ENCODE measurements at places on chromosomes 3 and 15.

DNA sequence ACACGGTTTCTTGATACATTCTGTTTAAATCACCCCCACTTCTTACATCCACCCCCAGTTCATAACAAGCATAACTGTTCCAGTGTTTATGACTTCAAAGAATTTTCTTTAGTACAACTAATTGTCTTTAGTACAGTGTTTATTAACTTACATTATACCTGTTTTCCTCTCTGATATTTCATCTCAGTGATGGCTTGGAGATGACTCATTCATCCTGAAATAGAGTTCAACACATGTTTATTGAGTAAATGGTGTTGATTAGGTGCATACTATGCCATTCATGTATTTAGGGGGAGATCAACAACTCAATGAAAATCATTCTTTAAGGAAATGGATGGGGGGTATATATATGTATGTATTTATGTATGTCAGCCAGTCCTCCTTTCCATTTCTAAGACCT is 21.7 kb upstream of the UTS2B start:
- DNase-seq = peak; percentile 62

DNA sequence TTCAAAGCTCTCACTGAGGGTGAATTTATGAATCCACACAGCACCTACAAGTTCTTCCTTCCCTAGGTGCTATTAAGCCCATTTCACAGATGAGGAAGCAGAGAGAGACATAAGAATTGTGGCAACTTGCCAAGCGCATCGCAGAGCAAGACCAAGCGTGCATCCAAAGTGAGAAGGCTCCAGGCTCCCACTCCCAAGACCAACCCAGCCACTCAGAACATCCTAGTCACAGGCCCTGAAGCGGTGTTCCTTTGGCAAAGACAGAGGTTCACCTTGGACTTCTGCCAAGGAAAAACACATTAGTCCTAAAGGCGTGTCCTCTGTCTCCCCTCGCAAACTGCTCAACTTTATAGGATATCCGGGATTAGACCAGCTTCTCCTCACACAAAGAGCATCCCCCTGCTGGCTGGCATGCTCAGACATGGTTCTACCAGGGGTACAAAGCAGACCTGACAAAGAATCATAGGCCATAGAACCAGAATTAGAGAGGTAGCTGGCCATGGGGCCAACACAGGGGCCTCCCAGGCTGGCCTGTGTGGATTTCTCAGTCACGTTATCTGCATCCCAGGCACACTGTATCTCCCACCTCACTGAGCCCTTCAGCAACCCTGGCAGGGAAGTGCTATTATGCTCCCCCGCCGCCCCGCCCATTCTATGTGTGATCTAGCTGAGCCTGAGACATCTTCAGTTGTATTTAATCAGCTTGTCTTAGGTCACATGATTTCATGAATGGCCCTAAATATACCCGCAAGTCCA is 160.2 kb downstream of the FOXP1 start:
- DNase-seq = peak; percentile 98

DNA sequence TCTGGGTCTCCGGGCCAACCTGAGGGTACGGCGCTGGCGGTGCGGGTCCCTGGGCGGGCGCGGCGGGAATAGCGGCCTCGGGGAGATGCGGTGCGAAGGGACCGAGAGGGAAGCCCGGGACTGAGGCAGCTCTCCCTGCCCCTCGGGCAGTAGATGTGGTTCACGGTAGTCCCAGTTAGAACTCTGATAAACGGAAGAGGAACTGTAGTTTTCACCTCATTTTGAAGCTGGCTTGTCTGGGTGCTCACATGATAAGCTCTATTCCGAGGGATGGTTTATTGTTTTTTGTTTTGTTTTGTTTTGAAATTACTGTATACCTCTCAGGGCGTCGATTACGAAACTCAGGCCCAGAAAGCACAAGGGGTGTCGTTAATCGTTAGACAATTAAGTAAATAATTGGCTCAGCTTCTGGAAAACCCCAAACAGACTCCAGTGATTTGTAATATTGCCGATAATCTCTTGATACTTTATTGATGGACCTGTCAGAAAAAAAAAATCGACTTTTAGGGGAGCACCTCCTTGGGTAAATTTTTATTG is 413 bp downstream of the NUSAP1 start:
- peak; percentile 49 for DNase-seq

- no peak for DNase-seq
Measured at GRCh38 chr3:31181661-31182060, 287.2 kb upstream of the GADL1 start.

- DNase-seq = no peak
Measured at GRCh38 chr3:42714171-42714852, 11.7 kb upstream of the HHATL start.

- DNase-seq = peak; percentile 41
Measured at GRCh38 chr15:41621200-41622193, 38.7 kb upstream of the MGA start.

GRCh38 chr15:68821841-68822381 is 1.2 kb upstream of the ANP32A start:
- DNase-seq = peak; percentile 82

DNA sequence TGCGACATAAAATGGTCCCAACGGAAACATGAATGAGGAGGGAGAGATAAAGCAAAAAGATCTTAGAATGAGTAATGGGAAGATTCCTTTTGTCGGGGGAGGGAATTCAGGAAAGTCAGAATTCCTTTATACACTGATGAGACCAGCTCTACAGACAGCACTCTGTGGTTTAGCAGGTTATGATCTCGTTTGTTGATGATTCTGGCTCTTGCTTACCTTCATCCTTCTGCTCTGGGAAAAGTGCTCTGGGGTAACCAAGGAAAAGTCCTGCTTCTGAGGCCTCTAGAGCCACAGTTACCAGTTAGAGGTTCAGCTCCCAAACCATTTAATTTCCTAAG is 150.7 kb upstream of the NR2E3 start:
- DNase-seq = peak; percentile 7

- no peak for DNase-seq
Measured at GRCh38 chr3:86379280-86379679, 611.7 kb downstream of the VGLL3 start.

DNA sequence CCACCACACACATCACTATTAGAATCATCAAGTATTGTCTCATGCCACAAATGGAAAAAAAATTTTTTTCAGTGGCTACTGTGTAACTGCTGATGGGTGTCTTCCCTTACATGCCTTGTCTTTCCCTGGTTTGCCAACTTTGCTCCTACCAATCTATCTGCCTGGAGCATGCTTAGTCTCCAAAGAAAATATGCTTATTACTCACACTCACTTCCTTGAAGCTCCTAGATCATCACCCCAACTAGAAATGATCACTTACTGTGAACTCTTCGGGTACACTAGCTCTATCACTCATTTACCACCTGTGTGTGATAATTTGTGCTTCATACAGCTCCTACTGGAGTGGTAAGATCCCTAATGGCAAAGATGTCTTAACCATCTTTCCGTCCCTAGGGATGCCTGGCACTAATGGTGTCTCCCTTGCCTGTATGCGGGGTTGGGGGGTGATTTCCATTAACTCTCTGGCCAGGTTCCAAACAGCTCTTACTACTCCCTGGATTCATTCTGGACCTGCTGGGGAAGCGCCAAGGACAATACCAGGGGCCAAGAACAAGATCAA is 799 bp downstream of the VPS33B start:
- DNase-seq = peak; percentile 67

- DNase-seq = no peak
Measured at GRCh38 chr3:69288161-69288895, 97.6 kb downstream of the FRMD4B start.

- DNase-seq = no peak
Measured at GRCh38 chr3:150073031-150073430, 102.3 kb upstream of the PFN2 start.

DNA sequence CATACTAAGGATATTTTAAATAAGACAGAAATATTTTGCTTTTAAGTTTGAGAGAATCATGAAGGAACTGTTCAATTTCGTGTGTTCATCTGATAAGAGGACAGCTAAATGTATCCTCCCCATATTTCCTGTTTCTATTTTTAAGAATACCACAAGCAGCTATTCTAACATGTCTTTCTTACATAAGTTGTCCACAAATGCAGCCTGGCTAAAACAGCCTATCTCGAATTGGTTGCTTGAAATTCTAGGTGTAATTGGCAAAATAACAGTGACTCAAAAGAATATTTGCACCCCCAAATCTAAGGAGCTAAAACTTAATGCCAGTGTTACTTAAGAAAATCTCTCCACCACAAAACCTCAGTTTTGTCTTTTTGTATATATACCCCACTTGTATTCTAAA is 35.0 kb downstream of the BTLA start:
- DNase-seq = no peak

DNA sequence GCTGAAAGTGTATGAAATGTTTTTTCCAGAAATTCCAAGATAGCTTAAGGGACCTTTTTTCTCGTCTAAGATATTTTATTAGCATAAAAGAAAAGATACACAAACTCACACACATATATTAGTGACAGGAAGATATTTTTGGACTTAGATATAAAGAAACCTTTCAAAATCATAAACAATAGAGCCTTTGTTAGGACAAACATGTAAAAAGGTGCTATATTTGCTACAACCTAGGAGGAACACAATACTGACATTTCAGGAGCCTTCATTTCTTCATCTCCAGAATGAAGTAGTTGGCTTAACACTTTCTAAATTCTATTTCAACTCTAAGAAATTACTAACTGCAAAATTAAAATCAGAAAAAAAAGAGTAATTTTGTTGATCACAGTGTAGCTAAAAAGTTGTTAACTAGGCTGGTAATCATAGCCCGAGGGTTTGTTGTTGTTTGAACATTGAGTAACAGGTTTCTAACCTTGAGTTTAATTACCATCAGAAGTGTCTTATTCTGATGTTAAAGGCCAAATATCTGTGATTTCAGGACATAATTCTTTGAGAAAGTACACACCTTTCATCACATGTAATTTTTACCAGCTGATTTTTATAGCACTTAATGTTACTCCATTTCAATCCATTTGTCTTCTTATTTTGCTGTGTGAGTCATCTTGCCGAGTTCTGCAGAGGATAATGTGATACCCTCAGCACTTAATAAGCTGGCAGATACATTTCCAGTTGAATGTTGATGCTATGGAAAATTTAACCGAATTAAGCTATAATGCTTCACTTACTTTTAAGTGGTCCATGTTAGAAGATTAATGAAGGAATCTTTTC is 97.3 kb downstream of the MBNL1 start:
- DNase-seq = peak; percentile 64

DNA sequence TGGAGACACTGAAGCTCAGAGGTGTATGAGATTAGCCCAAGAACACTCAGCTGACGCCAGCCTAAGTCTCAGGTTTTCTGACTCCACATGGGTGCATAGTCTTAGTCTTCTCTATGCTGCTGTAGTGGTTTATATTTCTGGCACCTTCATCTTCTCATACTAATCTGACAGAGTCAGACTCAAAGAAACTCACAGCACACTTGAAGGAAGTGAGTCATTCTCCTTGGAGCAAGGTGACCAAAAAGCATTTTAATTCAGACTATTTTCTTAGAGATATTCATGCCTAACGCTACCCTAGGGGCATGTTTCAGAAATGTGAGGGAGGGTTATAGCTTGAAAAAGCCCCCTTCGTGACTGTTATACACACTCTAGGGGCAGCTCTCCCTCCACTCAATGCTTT is 775.3 kb upstream of the ARPP21 start:
- DNase-seq = peak; percentile 21

GRCh38 chr3:169644750-169645149 is 18.8 kb downstream of the MECOM start:
- no peak for DNase-seq

GRCh38 chr3:71444028-71444860 is 139.3 kb downstream of the FOXP1 start:
- peak; percentile 98 for DNase-seq

DNA sequence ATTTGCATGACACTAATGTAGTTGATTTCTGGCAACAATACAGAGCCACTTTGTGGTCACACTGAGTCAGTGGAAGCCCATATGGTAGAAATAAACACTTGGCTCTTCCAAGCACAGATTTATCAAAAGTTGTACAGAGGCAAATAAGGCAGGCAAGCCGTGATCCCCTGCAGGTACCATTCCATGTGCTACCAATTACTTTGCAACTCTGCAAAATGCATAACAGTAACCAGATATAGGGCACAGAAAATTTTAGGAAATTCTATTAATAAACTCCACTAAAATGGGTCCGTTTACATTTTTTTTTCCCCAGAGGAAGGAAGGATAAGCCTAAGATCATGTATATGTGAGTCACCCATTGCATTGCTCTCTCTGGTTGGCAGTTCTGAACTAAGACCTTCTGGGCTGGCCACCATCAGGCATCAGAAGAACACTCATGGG is 103.1 kb upstream of the PTX3 start:
- no peak for DNase-seq

GRCh38 chr3:121096953-121097352 is 188.9 kb downstream of the STXBP5L start:
- DNase-seq = no peak

DNA sequence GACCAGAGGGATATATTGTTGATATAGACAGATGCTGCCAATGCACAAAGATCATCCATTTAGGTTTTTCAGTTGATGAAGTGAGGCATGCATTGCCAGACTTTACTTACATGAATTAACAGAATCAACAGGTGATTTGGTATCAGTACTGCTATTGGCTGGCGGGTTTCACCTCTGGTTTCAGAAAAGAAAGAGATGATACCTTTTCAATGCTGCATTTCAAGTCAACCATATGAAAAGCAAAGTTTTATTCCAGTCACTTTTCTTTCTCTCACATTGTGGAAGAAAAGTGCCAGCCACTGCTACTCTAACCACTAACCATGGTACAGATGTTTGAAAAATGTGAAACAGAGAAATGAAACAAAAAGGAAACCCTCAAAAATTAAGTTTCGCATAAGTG is 289.1 kb downstream of the TIGIT start:
- no peak for DNase-seq

DNA sequence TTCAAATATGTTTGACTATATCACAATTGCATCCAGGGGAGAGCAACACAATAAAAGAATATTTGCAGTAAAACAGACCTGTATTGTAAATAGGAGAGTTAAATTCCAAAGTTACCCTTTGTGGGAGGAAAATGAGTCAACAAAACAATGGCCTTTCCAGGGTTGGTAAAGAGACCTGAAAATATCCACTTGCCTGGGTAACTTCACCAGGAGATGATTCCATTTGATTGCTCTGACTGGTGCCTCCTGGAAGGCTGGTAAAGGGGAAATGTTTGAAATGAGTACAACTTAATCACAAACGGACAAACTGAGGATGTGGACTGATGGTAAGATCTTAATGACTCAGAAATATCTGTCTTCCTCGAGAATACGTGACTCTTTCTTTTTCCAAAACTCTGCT is 43.6 kb upstream of the SRGAP3 start:
- no peak for DNase-seq

DNA sequence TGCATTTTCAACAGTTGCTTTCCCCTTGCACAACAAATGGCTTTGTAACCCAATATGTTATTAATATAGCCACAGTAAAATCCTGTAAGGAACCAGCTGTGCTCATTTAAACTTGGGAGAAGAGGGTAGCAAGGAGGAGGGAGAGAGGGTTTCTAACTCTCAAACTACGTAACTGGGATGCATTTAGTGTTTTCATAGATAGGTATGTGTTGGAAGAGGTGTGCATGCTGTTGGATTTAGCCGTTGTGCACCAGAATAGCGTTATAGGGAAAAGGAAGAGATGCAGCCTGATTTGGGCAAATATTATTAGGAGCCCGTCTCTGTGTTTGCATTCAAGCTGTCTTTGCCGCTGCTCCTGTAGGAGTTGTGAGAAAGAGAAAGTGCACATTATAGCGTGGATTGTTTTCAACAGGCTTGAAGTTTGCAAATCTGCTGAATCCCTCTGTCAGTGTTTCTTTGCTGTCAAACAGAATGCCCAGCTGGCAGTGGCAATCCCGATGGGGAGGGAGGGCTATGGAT is 39.4 kb downstream of the ARPP21 start:
- no peak for DNase-seq

Measured in bronchial epithelial cell (primary cell).